ENCODE measurements at places on chromosomes 7 and 10. TPM values are rescaled to one million over a fixed set of nuclear protein-coding genes. Genes with fewer than 3 reads are reported as not detected.

DNA sequence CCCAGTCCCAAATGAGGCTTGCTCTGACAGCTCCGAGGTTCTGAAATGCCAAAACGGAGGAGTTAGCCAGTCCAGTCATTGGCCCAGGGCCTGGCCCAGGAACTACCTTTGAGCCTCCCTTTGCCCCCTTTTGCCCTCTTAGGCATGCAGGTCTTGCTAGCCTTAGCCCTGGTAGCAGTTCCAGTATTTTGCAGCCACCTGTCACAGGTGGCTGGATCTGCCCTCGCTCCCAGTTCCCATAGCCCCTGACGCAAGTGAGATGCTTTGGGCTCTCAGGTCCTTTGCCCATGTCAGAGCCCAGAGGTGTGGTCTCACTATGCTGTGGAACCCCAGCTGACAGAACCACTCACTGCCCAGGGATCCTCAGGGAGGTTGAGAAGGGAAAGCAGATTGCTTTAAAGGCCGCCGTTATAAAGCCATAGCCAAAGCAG lies 42.0 kb downstream of the GPRIN2 start:
- no peak for DNase-seq

DNA sequence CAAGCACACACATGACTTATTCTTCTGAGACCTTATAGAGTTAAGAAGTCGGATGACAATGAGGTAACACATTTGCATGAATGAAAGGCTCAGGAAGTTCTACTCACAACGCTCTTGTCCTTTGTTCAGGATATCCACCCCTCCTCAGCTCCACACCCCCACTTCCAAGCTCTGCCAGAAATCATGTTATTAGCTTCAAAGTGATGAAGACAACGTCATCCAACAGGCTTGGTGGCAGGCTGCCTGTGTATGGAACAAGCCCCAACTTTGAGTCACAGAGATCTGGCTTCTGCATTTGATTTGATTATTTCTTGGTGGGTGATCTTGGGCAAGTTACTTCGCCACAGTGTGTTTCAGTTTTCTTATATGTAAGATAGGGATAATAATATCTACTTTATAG lies 12.4 kb upstream of the BMPER start:
- no peak for DNase-seq

The FOXP2 gene
- 85.2 TPM for total RNA-seq

The CTNNA3 gene
- 26.1 TPM for total RNA-seq

GRCh38 chr7:36677769-36678437 lies 46.4 kb downstream of the AOAH start:
- DNase-seq = no peak

The MRC1 gene
- 41.2 TPM for total RNA-seq

DNA sequence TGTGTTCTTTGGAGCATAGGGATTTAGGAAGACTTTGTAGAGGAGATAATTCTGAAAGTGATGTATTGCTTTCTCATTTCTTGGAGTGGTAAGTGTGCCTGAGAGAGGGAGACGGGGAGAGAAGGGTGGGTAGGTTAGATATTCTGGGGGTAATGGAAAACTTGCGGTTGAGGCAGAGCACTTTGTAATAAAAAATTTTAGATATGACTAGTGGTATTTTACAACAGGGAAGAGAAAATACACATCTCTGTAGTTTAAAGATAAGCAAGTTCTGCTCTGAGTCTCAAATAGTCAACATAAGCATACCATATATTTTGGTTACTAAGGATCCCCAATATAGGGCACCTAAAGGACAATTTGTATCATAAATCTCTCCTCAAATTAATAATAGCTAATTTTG lies 6.6 kb downstream of the VPS50 start:
- no peak for DNase-seq

- no peak for DNase-seq
These were observed 80.0 kb downstream of the RBM33 start for GRCh38 chr7:155724327-155725005.

The INHBA gene
- total RNA-seq = 12.4 TPM

The AKR1D1 gene
- total RNA-seq = not detected

- DNase-seq = no peak
These were observed 41.8 kb upstream of the FAM133B start for GRCh38 chr7:92631850-92632487.

DNA sequence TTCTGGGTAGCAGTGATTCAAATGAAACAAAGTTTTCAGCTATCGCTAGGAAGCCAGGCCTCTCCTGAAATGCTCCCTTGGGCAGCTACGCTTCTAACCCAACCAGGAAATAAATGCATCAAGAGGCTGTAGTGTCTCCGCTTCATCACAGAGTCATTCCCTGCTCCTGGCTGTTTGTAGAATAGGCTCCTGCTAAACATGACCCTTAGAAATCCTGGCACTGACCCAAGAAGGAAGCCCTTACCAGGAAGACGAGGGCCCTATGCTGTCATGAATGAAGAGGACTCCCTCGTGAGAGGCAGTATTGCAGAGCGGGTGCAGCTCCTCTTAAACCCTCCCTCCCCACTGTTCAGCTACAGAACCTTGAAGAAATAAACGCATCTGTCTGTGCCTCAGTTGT lies 48.3 kb downstream of the NOD1 start:
- peak; percentile 23 for DNase-seq

DNA sequence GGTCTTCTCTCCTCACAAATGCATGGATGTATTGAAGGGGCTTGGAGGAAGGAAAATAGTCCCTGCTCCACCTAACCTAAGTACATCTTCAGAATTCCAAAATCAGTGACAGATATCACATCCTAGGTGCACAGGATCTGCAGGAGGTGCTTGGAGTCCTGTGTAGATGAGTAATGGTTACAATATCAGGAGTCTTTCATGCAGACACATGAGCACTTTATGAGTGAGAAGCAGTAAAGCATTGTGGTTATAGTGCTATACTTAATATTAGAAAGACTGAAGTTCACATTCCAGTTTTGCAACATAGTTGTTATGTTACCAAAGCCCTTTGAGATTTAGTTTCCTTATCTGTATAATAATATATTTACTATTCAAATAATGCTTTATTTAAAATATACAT lies 516.7 kb downstream of the NEBL start:
- no peak for DNase-seq

GRCh38 chr7:40015790-40016296 lies 65.8 kb downstream of the CDK13 start:
- DNase-seq = peak; percentile 3

DNA sequence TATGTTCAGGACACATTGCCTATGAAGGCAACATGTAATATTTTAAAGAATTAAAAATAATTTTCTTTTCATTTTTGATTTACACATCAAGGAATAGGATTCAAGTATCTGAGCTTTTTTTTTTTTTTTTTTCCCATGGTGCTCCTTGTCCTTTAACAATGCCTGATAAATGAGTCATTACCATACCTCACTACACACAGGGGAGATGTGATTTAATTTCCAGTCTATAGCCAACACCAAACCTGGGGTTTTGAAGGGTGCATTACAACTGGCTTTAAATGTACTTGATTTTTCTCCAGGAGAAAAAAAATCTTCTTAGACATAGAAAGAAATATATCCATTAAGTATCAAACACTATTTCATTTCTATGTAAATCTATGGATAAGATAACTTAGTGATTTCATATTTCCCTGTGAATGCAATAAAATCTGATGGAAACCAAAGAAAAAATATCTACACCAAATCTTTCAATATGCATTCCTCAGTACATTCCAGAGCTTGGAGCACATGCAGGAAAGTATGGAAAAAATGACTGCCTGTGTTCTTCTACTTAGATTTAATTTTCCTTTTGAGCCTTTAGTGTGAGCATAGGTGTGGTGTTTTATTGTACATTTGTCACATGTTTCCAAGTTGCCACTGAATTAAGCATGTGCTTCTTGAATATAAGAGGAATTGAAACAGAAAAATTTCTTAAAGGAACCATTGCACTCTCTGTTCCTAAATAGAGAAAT lies 204.8 kb upstream of the MEOX2 start:
- no peak for DNase-seq

The ADAM22 gene
- total RNA-seq = 32.5 TPM

GRCh38 chr10:12243864-12244620 lies 48.1 kb downstream of the CDC123 start:
- DNase-seq = no peak

- no peak for DNase-seq
These were observed 384.7 kb downstream of the ANKRD7 start for GRCh38 chr7:118609207-118609606.

Measured in urinary bladder (tissue), 4 donors.